ENCODE measurements at places on chromosomes 13 and 19.

- H3K4me1 ChIP-seq = no peaks in the 10 kb centered on the region
- no peak for DNase-seq
- no peak overlapping the region for H3K27ac ChIP-seq
- H3K4me3 ChIP-seq = no peak overlapping the region
- no peaks in the 10 kb centered on the region for H3K36me3 ChIP-seq
Observed at GRCh38 chr13:113022745-113023574, 53.9 kb downstream of the MCF2L start.

DNA sequence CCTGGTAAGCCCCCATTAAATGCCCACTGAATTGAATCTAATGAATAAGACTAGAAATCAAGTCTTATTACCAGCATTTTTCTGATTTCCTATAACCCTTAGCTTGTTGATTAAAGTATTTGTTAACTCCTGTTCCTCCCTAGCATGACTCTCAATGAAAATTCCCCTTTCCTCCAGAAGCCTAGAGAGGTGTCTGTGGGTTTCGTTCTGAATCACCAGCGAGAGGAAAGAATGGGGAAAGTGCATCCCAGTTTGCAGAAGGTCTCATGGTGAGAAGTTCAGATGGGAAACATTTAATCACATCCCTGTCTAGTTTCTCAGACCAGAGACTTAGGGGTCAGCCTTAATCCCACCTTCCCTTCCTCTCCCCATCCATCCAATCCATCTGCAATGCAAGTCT is 26.9 kb downstream of the POU2F2 start:
- no peak overlapping the region for H3K27ac ChIP-seq
- H3K4me3 ChIP-seq = no peak overlapping the region
- no peak for DNase-seq
- H3K27me3 ChIP-seq = no peaks in the 10 kb centered on the region
- H3K4me1 ChIP-seq = peaks cover 3% of the 10 kb centered on the region

DNA sequence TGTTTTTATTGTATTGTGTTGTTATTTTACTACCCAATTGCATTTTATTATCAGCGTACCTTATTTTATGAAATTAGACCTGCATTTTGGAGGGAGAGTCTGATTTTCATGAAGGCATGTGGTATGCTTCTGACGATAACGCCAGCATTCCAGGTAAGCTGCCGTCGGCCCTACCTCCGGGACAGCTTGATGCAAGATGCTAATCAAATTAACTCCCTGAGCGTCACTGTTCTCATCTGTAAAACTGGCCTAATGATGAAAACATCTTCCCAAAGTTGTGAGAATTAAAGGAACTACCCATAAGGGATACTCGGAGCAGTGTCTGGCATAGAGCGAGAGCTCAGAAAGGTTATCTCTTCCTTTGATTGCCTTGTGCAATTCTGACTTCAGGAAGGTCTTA is 12.9 kb upstream of the LAIR2 start:
- H3K4me3 ChIP-seq = no peak overlapping the region
- no peaks in the 10 kb centered on the region for H3K36me3 ChIP-seq
- no peak overlapping the region for H3K27ac ChIP-seq

GRCh38 chr13:47548294-47548840 is 452.7 kb downstream of the SUCLA2 start:
- no peaks in the 10 kb centered on the region for H3K4me1 ChIP-seq
- H3K27ac ChIP-seq = no peak overlapping the region
- DNase-seq = no peak
- H3K36me3 ChIP-seq = no peaks in the 10 kb centered on the region
- no peak overlapping the region for H3K4me3 ChIP-seq

- no peaks in the 10 kb centered on the region for H3K36me3 ChIP-seq
- no peaks in the 10 kb centered on the region for H3K27me3 ChIP-seq
- H3K4me1 ChIP-seq = peaks cover 18% of the 10 kb centered on the region
- no peak overlapping the region for H3K27ac ChIP-seq
- no peak for DNase-seq
Observed at GRCh38 chr19:55652311-55653128, 2.3 kb upstream of the U2AF2 start.
